ENCODE measurements at places on chromosomes 3 and 15. TPM values are rescaled to one million over a fixed set of nuclear protein-coding genes. Genes with fewer than 3 reads are reported as not detected.

The ATP13A5 gene
- 2.0 TPM for total RNA-seq

The GUCA1C gene
- total RNA-seq, result not detected

The PYGO1 gene
- total RNA-seq, result 11.1 TPM

The STAC gene
- 25.3 TPM for total RNA-seq

The TICRR gene
- 0.09 TPM for total RNA-seq

DNA sequence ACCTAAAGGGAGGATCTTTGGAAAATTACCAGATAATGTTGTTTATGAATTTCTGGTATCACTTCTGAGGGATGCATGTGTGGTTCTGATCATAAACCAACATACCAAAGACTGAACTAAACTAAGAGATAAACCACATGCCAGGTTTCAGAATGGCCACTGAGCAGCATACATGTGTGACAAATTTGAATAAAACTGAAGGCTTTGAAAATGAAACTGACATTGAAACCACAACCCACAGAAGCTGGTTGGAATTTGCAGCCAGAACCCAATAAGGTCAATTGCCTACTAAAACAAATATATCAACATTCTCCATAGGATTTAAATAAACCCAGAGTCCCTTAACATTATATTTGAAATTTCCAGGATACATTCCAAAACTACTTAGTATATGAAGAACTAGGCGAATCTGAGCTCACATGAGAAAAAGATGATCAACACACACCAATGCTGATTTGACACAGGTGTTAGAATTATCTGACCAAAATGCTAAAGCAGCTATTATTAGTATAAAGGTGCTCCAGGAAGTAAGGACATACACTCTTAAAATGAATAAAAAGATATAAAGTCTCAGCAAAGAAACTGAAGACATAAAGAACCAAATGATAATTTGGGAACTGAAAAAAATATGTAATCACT lies 125.0 kb downstream of the ZNF280D start:
- H3K36me3 ChIP-seq, result no peaks in the 10 kb centered on the region
- no peaks in the 10 kb centered on the region for H3K4me1 ChIP-seq
- no peak for DNase-seq

DNA sequence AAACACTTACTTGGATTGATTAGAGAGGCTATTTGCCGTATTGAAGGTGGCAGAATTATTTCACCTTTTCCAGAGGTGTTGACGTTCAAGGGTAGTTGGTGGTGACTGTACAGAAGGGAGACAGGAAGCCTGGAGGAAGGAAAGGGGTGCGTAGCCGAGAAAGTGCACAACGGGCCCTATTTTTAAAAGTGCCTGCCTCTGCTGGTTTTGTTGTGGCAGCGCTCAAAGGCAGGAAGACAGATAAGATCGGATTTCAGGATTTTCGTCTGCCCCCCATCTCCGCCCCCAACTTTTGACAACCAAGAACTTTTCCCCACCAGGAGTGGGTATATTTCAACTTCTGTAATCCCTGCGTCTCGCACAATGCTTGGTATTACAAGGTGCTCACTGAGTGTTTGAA lies 38.5 kb downstream of the SMAD3 start:
- H3K4me3 ChIP-seq, result no peak overlapping the region
- H3K36me3 ChIP-seq, result no peaks in the 10 kb centered on the region
- peaks cover 76% of the 10 kb centered on the region for H3K4me1 ChIP-seq
- H3K27me3 ChIP-seq, result no peaks in the 10 kb centered on the region
- H3K27ac ChIP-seq, result no peak overlapping the region

GRCh38 chr3:99119385-99119784 lies 217.9 kb upstream of the DCBLD2 start:
- no peaks in the 10 kb centered on the region for H3K27me3 ChIP-seq
- no peak for DNase-seq
- H3K36me3 ChIP-seq, result no peaks in the 10 kb centered on the region
- H3K27ac ChIP-seq, result no peak overlapping the region
- H3K4me3 ChIP-seq, result no peak overlapping the region

DNA sequence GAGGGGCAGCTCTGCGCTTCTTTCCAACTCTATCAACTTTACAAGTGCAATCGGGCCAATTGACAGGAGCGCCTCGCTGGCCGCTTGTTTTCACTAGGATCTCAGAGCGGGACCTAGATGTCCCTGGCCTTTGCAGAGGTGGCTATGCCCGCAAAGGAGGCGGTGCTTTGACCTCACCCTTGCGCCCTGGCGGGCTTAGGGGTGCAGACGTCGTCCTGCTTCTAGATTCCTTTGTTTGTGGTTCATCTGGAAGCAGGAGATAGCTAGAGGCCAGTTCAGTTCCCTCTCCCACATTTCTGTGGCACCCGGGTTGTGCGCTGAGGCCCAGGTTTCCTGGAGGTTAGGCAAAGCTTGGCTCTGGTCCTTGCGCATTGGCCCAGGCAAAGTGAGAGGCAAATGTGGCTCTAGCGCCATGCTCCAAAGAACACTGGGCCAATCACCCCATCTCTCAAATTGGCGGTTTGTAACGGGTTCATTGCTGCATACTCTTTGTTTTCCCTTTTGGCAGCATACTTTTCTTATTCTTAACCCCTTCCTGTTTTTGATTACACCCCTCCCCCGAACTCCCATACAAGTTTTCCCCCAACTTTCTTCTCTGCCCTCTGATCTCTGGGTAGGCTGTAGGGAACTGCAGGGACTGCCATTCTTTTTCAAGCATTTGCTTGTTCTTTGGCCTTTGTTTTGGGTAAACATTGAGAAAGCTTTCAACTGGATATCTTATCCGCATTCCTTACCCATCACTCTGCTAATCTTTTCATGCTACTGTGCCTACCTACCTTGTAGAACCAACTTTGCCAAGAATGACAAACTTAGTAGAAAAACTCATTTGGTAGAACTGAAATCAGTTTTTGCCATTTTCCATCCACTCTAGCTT lies 1.4 kb downstream of the PPM1L start:
- peaks cover 16% of the 10 kb centered on the region for H3K4me1 ChIP-seq
- no peaks in the 10 kb centered on the region for H3K27me3 ChIP-seq
- DNase-seq, result peak; percentile 63
- H3K27ac ChIP-seq, result no peak overlapping the region

GRCh38 chr3:126287171-126287535 lies 70.1 kb downstream of the KLF15 start:
- no peak for DNase-seq
- H3K27me3 ChIP-seq, result peaks cover 3% of the 10 kb centered on the region
- H3K27ac ChIP-seq, result peak overlapping the region; percentile 66

- no peak for DNase-seq
- H3K4me3 ChIP-seq, result no peak overlapping the region
- no peaks in the 10 kb centered on the region for H3K36me3 ChIP-seq
- no peaks in the 10 kb centered on the region for H3K27me3 ChIP-seq
- no peak overlapping the region for H3K27ac ChIP-seq
Observed at GRCh38 chr3:133125802-133126201, 87.6 kb downstream of the TMEM108 start.

DNA sequence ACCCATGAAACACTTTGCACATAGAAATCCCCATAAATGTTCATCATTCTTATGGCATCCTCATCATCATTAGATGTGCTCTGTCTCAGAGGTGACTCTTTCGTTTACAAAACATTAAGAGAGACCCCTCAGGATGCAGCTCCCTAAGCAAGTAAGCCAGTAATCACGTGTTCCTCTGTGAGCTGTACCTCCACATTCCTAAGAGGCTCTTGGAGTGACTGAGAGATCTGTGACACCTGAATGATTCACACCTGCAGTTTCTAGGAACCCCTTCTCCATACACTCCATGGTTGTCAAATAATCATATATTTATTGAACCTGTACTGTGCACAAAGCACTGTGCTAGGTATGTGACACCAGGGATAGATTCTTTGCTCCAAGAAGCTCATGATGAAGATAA lies 602.4 kb downstream of the UNC13C start:
- H3K27ac ChIP-seq, result no peak overlapping the region
- H3K36me3 ChIP-seq, result no peaks in the 10 kb centered on the region
- no peaks in the 10 kb centered on the region for H3K27me3 ChIP-seq
- DNase-seq, result no peak
- no peak overlapping the region for H3K4me3 ChIP-seq

DNA sequence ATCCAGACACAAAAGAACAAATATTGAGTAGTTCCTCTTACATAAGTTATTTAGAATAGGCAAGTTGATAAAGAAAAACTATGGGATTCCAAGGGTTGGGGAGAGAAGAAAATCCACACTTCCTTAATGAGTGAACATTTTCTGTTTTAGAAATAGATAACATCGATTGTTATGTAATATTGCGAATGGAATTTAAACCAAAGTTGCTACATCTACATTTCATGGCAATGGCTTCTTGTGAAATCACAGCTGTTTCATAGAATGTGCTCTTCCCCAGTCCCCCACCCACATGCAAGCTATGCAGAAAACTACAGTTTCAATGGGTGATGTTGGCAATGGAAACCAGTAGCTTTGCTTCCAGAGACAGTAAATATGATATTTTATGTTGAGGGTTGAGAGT lies 1639.5 kb downstream of the SI start:
- H3K27ac ChIP-seq, result no peak overlapping the region
- no peaks in the 10 kb centered on the region for H3K27me3 ChIP-seq
- H3K36me3 ChIP-seq, result no peaks in the 10 kb centered on the region
- H3K4me3 ChIP-seq, result no peak overlapping the region

- H3K4me1 ChIP-seq, result no peaks in the 10 kb centered on the region
- no peak overlapping the region for H3K4me3 ChIP-seq
- H3K36me3 ChIP-seq, result no peaks in the 10 kb centered on the region
- H3K27ac ChIP-seq, result no peak overlapping the region
- H3K27me3 ChIP-seq, result no peaks in the 10 kb centered on the region
Observed at GRCh38 chr3:168138421-168138820, 42.7 kb upstream of the GOLIM4 start.

DNA sequence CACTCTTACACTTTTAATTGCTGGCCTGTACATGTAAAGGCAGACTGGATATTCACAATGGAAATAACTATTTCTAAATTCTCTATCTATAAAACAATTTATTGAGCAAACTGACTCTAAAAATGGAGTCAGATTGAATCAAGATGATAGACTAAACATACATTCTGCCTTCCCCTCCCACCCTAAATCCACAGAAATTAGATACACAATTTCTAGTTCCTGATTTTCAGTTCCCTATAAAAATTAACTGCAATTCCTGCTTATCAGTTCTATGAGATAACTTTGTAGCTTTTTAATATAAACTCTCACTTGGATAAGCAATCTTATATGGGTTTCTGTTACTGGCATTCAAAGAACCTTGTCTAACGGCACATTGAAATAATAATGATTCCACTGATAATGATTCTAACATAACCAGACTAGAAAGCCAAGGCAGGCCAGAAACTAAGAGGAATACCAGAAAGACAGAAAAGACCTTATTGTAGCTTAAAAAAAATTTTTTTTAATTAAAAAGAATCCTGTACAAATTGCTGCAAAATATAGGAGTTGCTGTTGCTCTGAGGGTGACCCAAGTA lies 33.1 kb downstream of the TBC1D5 start:
- H3K4me3 ChIP-seq, result no peak overlapping the region
- DNase-seq, result no peak
- H3K36me3 ChIP-seq, result no peaks in the 10 kb centered on the region
- no peak overlapping the region for H3K27ac ChIP-seq
- H3K27me3 ChIP-seq, result no peaks in the 10 kb centered on the region

DNA sequence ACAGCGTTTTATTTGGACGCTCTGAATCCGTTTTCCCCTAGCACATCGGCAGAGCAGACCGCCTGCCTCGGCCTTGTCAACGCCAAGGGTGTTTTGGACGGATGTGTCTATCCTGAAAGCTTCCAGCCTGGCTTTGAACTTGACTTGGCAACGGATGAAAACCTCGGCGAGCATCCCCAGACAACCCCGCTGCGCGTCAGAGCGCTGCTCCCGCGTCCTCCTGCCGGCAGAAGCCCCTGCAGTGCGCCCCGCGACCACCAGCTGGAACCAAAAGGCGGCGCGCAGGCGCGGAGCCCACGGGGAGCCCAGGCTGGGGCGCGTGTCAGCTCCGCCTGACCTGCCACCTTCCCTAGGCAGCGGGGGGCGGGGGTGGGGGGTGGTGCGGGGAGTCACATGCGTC lies 26.2 kb upstream of the ARL8B start:
- no peak for DNase-seq
- no peaks in the 10 kb centered on the region for H3K4me1 ChIP-seq
- no peaks in the 10 kb centered on the region for H3K27me3 ChIP-seq
- H3K27ac ChIP-seq, result no peak overlapping the region
- H3K4me3 ChIP-seq, result no peak overlapping the region

DNA sequence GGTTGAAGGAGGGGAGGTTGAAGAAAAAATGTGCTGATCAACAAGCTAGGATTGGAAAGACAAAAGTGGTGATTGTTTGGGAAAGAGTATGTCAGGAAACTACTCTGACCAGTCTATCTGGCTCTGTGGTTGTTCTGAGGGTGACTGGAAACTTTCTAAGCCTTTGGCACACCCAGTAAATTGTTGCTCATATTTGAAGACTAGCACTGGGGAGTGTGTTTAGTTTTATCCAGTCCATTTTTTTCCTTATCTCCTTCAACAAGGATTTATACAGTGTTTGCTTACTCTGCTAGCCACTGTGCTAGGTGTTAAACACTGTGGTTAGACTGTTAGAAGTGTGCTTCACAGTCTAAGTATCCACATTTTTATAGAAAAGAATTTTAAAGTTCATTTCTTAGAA lies 28.8 kb downstream of the PPM1L start:
- no peak overlapping the region for H3K4me3 ChIP-seq
- no peak for DNase-seq
- H3K36me3 ChIP-seq, result no peaks in the 10 kb centered on the region

DNA sequence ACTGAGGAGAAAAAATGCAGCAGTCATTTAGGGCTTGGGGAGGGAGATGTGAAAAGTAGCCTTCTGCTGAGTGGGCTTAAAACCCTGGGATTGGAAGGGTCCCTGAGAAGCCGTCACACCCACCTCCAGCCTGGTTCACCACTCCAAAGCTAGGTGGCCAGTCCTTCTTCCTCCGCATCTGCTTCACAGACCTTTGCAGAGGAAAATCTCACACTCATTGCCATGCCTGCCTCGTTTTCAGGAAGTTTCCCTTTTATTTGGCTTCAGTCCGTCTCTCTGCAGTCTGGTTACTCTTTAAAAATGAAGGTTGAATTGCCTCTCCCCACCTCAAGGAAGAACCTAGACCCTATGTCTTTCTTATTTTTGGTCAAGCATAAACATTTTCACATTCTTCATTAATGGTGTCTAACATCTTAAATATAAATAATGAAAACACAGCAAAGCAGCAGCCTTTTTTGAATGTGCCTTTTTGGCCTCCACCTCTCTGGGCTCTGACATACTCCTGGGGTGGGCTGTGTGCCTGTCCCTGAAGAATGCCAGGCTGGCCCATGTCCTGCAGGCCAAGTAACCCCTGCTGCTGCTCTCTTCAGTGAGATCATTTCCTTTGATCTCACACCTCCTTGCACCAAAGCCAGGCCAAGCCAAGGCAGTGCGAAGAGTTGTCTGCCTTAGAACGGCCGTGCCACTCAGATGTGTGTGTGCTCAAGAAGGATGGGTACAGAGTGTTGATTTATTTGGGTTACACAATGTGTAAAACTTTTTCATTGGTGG lies 11.0 kb downstream of the MRAS start:
- no peak overlapping the region for H3K4me3 ChIP-seq
- H3K36me3 ChIP-seq, result peaks cover 7% of the 10 kb centered on the region
- H3K27ac ChIP-seq, result no peak overlapping the region
- DNase-seq, result no peak
- H3K4me1 ChIP-seq, result no peaks in the 10 kb centered on the region
- no peaks in the 10 kb centered on the region for H3K27me3 ChIP-seq
